ENCODE measurements at places on chromosomes 2 and 18.
A peak's percentile ranks its signal among the peaks of the same experiment; 100 is the strongest.

DNA sequence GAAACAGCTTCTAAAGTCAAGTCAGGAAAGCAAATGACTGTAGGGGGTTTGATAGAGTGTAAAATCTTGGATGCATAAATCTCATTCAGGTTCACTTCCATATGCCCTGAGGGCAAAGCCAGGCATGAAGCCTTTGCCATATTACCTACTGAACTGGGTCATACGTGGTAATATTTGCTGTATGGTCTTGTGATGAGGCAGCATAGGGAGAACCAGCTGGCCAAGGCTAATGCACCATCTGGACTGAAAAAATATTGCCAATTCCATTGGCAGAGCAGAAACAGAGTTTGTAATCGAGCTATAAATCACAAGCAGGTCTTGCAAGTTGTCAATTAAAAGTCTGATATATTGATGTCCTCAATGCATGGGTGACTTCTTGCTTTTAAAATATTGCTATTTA lies 243.8 kb downstream of the ERBB4 start:
- DNase-seq: no peak

DNA sequence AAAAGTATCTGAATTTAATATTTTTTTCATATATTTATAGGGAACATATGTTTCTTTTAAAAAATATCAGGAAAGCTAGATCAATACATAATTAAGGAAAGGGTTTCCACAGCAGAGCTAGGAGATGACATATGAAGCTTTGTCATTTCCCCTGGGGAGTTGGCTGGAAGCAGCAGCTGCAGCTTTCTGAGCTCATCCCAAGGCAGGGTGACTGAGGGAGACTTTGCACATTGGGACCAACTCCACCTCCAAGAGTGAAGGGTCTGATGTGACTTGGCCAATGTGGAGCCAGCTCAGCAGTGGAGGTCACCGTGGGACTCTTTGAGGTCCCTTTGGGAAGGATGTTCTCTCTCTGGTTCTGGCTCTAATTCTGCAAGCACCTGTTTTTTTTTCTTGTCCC lies 315.1 kb downstream of the RDH14 start:
- DNase-seq: no peak

- no peak for DNase-seq
These were observed 10.4 kb upstream of the ACTR3 start for GRCh38 chr2:113879457-113879856.

GRCh38 chr2:86417961-86418360 lies 23.2 kb upstream of the KDM3A start:
- no peak for DNase-seq

GRCh38 chr18:45688833-45689232 lies 35.1 kb upstream of the SLC14A1 start:
- peak; percentile 28 for DNase-seq

GRCh38 chr2:3737128-3737527 lies 33.8 kb downstream of the DCDC2C start:
- no peak for DNase-seq

- no peak for DNase-seq
These were observed 647.6 kb downstream of the CPS1 start for GRCh38 chr2:211203986-211204385.

- peak; percentile 50 for DNase-seq
These were observed 430.2 kb downstream of the SETBP1 start for GRCh38 chr18:45110577-45111501.

DNA sequence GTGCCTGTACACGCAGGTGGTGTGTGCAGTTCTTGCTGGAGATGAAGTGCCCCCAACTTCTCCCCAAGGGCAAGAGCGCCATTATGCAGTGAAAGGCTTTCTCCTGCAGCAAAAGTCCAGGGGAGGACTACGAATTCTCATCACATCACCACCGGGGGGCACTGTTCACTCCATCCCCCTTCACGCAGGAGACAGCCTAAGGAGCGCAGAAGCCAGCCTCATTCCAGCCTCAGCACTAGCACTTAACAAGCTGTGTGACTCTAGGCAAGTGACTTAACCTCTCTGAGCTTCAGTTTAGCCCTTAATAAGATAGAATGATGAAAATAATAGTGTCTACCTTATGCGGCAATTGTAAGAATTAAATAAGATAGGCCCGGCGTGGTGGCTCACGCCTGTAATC lies 32.3 kb downstream of the DNMT3A start:
- DNase-seq: no peak

GRCh38 chr2:158533009-158533408 lies 76.3 kb downstream of the PKP4 start:
- DNase-seq: no peak

GRCh38 chr2:119449521-119449920 lies 17.9 kb downstream of the TMEM37 start:
- DNase-seq: no peak

- DNase-seq: no peak
These were observed 89.5 kb downstream of the GORASP2 start for GRCh38 chr2:171018522-171018921.

DNA sequence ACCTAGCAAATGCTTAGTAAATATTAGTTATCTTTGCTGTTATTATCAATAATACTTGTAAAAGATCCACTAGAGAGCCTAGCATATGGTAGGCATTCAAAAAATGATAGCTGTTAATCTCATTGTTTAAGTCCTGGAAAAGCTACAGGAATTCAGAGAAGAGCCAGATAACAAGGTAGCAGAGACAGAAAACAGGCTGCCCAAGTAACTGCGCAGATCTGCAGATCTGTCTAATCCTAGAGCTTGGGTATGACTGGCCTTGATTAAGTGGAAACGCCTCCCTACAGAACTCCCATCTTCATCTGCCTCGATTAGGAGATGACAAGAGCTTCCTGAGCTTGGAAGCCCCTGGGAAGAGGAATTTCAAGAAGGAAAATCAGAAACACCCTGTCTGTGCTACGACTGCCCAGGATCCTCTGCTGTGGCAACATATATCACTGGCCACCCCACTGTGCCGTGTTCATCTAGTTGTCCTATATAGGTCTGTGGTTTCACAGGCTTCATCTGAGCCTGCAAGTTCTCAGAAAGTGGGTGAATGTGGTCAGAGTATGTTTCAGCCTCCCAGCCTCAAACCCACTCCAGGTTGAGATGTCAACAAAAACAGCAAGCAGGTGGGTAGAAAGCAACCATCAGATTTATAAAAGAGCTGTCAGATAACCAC lies 151.5 kb upstream of the PKDCC start:
- DNase-seq: no peak

- peak; percentile 46 for DNase-seq
These were observed 691 bp downstream of the BIRC6 start for GRCh38 chr2:32357318-32358110.

GRCh38 chr2:178238750-178239149 lies 44.4 kb downstream of the OSBPL6 start:
- no peak for DNase-seq

- no peak for DNase-seq
These were observed 130.1 kb downstream of the LNPK start for GRCh38 chr2:175872005-175872348.

DNA sequence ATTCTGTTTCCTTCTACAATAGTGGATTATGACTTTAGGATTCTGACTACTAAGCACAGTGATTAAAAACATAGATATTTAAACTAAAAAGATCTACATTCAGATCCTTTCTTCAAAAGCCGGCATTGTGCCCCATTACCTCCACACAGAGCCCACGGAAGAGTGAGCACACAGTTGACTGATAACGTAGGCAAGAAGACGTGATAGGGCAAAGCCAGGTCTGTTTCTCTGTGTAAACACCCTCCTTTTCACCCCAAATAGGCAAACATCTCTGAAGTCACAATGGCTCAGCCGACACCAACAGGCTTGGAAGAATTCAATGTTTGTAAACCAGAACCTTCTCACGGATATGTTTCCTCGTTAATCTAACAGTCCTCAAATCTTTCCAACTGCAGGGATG lies 302.9 kb downstream of the CMPK2 start:
- no peak for DNase-seq

DNA sequence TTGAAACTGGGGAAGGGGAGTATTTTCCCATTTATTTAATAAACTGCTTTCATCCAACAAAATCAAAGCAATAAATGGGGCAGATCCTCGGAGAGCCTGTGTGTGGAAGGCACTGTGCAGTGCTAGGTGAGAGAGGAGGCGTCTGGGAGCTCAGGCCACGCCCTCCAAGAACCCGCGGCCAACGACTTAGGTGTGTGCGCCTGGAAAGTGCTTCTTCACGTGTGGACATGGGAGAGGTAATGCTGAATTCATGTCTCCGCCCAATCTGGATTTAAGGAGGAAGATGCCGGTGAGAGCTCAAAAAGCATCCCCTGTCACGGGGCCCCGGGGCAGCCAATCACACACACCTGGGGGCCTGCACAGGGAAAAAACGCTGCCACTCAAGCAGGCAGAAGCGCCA lies 77.4 kb downstream of the HDAC4 start:
- DNase-seq: peak; percentile 61

DNA sequence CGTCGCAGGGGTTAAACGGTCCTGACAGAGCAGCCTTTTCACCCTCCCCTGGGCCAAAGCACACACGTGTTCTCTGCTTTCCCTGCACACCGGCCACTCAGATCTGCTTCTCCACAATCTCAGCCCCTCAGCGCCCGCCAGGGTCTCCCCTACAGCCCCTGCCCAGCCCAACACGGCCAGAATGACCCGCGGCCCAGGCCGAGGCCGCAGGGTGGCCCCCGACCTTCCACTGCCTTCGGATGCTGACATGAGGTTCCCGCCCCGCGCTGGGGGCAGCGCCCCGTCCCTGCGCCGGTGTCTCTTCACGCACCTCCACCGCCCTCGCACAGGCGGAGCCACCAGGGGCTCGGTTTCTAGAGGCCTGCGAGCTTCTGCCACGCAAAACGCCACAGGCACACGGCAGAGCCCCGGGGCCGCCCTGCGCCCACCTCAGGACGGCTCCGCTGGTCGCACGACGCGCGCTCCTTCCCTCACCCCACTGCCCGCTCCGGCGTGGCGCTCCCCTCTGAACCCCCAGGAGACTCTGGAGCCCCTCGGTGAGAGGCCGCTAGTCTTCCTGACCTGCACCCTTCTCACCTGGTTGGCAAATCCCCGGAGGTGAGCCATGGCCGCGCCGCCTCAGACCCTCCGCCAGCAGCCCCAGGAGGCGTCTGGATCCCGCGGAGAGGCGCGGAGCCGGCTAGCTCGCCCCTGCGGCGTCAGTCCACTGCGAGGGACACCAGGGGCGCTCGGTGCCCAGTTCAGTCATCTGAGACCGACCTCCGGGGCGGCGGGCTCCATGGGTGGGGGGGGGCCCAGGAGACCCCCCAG lies 749 bp downstream of the STK25 start:
- peak; percentile 76 for DNase-seq

DNA sequence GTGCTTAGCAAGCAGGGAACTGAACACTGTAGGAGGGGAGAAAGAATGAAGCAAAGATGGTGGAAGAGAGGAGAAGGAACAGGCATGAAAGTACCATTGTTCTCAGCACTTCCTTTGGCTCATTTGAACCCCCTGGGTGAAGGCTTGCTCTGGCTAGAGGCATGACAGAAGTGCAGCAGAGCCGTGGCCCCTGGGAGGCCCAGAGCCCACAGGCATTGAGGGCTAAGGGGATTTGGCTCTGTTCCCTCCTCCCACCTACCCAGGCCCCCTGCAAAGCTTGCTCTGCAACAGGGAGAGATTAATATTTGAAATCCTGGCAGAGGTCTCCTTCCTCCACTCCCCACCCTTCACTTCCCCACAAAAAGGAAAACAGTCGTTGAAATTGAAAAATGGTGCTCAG lies 262.6 kb downstream of the CELF4 start:
- no peak for DNase-seq

DNA sequence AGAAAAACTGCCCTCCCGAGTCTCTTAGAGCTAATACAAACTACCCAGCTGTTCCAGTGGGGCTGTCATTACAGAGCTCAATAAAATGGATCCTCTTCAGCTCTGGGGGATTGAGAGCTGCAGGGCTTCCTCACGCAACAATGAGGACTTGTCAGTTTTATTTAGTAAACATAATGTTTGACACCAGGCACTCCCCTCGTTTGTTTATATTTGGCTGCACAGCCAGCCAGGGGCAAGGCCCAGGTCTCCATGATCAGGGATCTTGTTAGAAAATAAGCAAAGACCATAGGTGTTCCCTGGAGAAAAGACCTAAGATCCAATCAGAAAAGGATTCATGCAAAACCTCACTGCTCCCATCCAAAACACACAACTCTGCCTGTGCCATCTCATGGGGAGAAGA lies 158.2 kb downstream of the C1D start:
- no peak for DNase-seq

DNA sequence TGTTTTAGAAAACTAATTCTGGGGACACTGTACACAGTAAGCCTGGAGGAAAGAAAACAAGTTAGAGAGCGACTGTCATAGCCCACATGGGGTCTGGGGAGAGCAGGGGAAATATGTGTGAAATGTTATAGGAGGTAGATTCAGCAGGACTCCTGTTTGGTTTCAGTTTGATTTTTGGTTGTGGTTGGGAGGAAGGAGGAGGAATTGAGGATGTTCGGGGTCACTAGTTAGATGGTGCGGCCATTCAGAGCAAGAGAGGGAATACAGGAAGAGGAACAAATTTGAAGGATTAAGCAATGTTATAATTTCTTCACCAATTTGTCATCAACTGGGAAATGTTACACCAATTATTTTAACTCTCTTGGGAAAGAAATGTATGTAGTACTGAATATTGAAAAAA lies 25.1 kb downstream of the TTC39C start:
- no peak for DNase-seq

DNA sequence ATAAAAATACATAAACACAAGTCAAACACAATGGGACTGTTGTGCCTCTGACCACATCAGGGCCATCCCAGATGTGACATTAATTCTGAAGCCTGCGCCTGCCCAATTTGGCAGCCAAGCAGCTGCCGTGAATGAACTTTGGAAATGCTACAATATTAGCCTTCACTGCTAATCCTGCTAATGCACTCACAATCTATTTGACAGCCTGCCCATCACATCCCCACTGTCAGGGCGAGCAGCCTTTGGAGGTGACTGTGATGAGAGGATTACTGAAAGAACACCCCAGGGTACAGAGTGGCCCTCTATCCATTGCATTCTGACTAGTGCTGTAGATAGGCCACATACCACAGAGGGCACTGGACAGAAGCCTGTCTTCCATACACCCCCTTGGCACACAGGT lies 21.6 kb downstream of the OSR1 start:
- no peak for DNase-seq

DNA sequence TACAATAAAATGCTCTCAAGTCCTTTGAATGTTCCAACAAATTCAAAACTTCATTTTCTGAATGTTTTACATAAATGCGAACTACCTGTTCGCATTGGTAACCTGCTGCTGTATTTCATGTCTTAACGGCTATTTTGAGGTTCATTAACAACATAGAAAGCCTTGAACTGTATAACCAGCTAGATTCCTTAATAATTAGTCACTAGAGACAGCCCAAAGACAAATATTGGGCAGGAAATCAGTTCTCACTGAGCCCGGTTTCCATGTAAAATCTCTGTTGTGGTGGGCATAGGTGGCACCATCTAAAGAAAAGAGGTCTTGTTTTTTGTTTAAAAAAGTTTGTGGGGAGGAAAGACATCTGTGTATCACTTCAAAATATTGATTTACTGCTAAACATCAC lies 29.2 kb downstream of the PDIA6 start:
- DNase-seq: no peak
